ENCODE measurements at places on chromosomes 1 and 21.
A peak's percentile ranks its signal among the peaks of the same experiment; 100 is the strongest.

DNA sequence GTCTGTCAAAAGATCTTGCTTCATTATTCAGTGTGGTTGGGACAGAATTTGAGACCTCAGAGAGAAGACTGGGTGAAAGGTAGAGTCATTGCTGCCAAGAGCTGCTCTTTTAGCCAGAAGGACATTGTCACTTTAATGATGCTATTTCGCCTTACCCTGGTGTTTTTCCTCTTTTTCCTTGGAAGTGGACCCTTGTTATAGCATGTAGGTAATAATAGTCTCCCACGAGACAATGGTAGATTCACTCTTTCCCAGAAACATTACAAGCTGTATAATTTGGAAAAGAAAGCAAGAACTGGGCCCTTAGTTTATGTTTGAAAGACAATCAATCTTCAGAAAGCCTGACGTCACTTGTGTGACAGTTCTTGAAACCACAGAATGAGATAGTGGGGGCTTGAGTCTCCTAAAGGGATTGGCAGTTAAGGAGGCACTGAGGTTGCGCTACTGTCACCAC is 3.8 kb downstream of the SERTAD4 start:
- DNase-seq: no peak

GRCh38 chr1:206704226-206704625 is 19.5 kb downstream of the MAPKAPK2 start:
- no peak for DNase-seq

DNA sequence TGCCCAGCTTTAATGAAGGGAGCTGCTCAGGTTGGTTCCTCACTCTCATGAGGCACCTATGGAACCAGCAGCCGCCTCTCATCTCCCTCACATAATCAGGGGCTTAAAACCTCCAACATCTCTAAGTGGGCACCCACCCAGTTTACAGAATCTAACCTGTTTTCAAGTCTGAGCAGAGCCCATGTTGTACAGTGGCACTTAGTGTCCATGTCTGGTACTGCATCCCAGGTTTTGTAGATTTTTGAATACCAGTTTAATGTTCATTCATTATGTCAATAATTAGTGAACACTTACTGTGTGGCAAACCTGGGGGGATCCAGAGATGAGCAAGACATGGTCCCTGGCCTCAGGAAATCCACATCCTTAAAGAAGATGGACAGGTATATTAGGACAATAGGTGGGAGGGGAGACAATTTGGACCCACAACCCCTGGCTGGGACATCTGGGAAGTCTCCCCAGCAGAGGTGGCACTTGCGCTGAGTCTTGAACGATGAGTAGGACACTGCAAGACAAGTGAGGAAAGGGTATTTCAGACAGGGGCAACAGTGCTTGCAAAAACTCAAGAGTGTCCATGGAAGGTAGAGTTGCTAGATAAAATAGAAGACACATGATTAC is 83.3 kb downstream of the LACTBL1 start:
- peak; percentile 43 for DNase-seq

DNA sequence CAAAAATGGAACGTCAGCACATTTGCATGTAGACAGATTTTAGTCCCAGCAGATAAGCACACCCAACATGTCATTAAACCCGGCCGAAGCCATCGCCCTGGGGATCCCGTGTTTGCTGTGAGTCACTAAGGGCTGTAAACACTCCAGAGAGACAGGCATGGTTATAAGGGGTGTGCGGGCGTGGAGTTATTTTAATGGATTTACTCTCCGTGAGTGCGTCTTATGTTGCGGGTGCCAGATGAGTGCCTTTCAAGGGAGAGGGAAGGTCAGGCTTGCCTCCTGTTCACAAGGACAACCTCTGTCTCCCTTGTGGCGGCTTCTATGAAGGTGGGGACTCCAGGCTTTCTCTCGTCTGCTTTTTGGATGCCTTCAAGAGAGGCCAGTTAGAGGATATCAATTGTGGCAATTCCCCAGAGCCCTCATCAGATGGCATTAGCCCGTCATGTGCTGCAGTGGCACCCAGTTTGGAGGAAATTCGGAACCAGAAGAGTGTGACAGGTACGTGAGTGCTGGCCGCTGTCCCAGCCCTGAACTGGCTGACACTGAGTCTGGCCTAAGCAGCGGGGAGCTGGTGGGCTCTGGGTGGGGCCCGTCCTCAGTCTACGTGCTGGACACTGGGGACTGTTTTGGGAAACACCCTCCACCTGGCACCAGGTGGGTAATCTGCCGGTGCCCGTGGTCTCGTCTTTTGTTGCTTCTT is 223.8 kb upstream of the TMEM51 start:
- DNase-seq: no peak

GRCh38 chr1:41466146-41466545 is 18.3 kb downstream of the EDN2 start:
- no peak for DNase-seq

GRCh38 chr21:44702973-44703730 is 6.2 kb downstream of the KRTAP10-12 start:
- no peak for DNase-seq

GRCh38 chr1:22236166-22236565 is 93.3 kb upstream of the WNT4 start:
- no peak for DNase-seq

GRCh38 chr21:46039891-46040660 is 57.8 kb upstream of the COL6A2 start:
- no peak for DNase-seq

DNA sequence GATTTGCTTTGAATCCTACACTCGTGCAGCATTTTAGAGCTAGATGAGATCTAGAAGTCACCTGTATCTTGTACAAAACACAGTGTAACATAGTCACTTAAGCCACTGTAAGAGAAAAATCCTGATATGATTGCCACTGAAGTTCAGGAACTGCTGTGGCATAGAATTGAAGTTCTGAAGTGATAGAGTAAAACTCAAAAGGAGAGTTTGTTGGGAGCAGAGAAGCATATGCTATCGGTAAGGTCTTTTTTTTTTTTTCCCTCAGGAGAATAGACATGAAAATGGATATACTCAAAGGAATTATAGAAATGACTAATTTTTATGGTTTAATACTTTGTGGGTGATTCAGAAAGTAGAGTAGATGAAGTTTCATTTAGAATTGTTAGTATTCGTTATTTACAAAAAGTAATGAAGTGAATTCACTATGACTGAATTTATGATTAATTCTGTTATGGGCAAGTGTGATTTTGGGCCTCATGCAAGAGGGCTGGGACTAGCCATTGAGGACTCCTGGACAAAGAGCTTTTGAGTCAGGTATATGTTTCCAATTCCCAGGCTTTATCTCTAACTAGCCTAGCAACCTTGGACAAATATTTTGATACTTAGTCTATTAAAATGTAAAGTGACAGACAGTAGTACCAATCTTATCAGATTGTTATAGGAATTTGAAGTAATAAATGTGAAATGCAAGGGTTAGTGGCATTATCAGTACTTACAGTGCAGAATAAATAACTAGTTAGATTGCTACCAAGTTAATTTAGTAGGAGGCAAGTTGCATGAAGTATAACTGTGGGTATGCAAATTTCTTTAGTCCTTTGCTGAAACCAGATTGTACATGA is 3.1 kb downstream of the KCTD3 start:
- no peak for DNase-seq

DNA sequence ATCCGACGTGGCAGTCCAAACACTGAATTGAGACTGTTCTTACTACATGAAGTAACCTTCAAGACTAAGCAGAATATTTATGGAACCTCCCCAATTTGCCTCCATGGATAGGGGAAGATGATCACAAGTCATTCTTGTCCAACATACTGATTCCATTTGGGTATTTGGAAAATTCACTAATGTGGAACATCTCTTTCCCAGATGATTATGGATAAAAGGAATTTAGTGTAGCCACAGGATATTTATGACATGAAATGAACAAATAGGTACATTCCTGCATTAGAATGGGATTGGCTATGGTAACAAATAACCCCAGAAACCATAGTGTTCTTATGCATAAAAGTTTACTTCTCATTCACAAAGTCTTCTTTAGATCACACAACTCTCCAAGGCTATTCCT is 40.2 kb upstream of the SGIP1 start:
- no peak for DNase-seq

DNA sequence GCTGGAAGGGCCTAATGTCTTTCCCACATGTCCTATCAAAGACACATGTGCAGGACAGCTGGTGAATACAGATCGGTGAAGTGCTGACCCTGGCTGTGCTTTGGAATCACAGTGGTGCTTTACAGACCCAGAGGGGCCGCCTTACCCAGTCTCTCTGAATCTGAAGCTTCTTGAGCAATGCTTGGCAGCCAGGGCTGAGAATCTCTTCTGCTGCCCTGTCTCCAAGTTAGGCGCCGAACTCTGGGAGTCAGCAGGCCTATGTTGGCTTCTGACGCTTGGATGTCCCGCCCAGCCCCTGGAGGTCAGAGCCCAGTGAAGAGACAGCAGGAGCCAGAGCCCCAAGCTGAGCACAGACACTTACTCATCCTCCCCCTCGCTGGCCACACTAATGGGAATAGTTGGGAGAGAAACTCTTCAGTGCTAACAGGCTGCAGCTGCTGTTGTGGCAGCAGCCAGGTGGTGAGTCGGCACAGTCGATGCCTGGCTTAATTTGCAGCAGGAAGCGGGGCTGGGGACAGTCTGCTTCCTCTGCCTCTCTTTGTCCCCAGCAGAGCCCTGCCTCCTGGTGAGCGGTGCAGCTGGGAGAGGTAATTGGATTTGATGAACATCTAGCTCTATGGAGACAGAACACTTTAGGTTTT is 68.1 kb downstream of the URB2 start:
- DNase-seq: peak; percentile 60

DNA sequence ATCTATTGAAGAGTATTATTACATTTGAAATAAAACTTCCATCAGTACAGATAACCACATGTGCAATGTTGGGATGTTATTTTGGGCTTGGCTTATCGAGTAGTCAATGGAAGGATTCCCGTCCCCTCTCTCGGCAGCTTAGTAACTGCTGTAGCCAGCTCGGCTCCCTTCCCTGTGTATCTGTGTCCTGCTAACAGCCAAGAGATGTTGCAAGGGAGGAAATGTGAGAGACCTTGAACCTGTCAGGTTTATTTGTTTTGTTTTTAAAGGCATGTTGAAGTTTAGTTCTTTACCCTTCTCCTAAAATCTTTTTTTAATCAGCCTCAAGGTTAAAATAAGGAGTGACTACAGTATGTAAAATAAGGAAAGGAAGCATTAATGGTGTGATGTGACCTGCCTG is 13.6 kb upstream of the TARS2 start:
- peak; percentile 48 for DNase-seq

GRCh38 chr1:97758541-97759057 is 162.2 kb downstream of the DPYD start:
- no peak for DNase-seq

DNA sequence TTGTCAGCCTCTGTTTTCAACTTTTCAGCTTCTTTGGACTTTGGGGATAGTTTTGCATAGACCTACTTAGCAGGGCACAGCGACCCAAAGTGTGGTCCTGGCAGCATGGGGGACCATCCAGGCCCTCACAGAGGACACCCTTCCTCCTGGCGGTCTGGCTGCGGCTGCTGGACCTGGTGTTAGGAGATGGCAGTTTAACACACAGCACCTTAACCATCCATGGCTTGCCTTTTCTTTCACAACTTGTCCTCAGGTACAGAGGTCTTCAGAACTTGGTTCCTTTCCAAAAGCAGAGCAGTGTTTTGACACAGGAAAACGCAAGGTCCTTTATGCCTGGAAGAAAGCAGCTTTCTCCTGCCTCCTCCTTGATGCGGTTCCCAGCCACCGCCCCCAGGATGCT is 68.1 kb downstream of the RHOU start:
- no peak for DNase-seq

DNA sequence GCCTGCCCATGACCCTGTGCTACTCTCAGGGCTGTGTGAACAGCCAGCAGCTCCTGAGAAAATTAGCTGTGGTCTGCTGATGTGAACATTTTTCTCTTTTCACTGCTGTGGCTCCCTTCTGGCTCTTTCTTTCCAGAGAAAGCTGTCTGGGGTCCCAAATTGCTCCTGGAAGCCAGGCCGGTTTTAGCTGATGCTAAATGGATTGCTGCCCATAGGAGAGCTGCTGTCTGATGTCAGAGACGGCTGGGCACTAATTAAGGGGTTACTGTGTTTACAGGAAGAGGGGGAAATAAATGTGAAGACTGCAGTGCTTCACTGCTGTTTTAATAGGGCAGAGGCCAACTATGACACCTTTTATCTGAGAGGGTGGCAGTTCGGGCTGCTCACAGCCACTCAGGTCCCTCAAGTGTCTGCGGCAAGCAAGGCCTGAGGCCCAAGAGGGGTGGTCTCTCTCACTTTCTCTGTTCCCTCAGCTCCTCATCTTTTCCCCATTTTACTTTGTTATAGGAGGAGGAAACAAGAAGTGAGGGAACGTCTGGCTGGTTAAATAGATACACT is 106.0 kb upstream of the GNG12 start:
- no peak for DNase-seq

Data from Ammon's horn (tissue), 1 donor.